ENCODE measurements at places on chromosomes 11 and 22.

GRCh38 chr22:46027211-46028105 lies 50.5 kb upstream of the WNT7B start:
- DNase-seq: peak; percentile 87

- DNase-seq: no peak
Measured at GRCh38 chr11:68641880-68642279, 42.5 kb upstream of the GAL start.

GRCh38 chr11:119779195-119780071 lies 50.4 kb upstream of the NECTIN1 start:
- DNase-seq: no peak

DNA sequence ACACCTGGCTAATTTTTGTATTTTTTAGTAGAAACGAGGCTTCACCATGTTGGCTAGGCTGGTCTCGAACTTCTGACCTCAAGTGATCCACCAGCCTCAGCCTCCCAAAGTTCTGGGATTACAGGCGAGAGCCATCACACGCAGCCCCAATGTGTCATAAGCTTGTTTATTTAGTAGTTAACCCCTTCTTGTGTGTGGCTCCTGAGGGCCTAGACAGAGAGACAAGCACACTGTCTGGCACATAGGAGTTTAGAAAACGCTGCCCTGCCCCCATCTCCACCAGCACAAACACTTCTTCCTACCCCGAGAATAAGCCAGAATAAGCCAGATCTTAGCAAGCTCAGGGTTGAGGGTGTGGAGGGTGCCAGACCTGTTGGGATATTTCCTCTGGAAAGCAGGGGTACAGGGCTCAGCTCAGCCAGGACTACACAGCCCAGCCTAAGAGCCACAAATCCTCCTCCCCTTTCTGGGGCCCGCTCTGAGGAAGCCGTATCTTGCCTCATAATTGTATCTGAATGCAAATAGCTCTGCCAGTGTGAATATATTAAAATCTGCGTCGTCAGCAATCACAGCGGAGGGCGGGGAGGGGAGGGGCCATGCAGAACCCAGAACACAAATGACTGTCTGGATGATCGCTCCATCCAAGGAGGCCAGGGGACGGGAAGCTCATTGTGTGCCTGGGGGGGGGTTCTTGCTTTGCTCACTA lies 247.3 kb downstream of the MN1 start:
- DNase-seq: peak; percentile 56

DNA sequence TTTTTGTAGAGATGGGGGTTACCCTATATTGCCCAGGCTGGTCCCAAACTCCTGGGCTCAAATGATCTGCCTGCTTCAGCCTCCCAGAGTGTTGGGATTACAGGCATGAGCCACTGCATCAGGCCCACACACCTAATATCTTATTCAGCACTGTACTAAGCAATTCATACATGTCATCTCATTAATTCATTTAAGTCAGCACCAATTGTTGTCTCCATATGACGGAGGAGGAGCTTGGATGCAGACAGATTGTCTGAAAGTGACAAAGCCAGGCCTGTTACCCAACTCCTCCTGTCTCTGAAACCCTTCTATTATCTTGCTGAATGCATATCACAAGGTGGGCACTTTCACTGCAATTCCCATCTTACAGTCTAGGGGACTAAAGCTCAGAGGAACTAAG lies 57.5 kb upstream of the ALX4 start:
- DNase-seq: no peak

- DNase-seq: no peak
Measured at GRCh38 chr11:127629200-127629599, 628.6 kb upstream of the KIRREL3 start.

DNA sequence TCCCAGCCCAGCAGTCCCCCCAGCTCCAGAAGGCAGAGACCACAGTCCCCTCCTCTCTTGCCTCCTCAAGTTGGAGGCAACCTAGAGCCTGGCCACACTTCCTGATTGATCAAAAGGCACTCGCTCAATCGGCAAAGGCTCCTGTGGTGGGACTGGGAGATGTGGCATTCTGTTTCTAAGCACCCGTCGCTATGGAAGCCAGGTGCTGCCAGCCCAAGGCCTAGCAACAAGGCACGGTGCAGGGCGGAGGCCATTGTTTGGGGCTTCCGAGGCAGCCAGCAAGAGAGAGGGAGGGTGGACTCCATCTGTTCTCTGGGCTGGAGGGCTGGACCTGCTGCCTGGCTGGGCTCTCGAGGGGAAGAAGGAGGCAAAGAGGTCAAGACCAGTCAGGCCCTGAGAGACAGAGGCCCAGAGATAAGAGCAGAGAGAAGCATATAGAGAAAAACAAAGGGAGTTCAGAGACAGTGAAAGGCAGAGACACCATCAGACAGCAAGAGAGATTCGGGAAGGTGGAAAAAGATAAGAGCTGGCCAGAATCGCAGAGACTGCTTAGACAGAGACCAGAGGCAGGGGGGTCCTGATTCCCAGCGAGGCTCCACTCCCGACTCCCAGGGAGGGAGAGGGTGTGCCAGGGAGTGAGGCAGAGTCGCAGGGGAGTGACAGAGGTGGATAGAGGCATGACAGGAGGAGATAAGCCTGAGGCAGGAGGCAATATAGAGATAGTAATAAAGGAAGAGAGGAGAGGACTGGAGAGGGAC lies 21.2 kb downstream of the PDE2A start:
- DNase-seq: no peak

DNA sequence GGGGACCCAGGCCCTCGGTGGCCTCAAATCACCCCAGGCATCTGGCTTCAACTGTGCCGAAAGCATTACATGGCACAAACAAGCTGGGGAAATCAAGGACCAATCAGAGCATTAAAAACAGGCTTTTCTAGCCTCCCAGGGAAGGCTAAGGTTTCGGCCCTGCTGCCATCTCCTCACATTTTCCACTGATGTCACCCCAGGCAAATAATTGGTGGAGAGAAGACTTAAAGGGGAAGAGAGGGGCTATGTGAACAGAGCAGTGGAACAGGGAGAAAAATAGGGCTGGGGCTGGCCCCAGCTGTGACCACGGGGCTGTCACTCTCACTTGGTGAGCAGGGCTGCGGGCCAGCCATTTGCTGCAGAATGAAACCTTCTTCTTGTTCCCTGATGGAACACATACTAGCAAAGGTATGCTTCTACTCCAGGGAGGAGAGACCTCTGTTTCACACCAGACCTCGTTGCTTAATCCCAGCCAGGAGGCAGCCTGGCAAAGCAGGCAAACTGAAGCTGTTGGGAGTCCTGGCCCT lies 581.3 kb downstream of the SOX6 start:
- DNase-seq: no peak

- DNase-seq: peak; percentile 9
Measured at GRCh38 chr11:8285228-8285627, 21.6 kb upstream of the LMO1 start.

- no peak for DNase-seq
Measured at GRCh38 chr22:49881856-49882255, 28.2 kb downstream of the ZBED4 start.

GRCh38 chr11:118147502-118147901 lies 5.1 kb downstream of the SCN4B start:
- DNase-seq: no peak

GRCh38 chr22:21641417-21641788 lies 699 bp upstream of the SDF2L1 start:
- DNase-seq: peak; percentile 68

DNA sequence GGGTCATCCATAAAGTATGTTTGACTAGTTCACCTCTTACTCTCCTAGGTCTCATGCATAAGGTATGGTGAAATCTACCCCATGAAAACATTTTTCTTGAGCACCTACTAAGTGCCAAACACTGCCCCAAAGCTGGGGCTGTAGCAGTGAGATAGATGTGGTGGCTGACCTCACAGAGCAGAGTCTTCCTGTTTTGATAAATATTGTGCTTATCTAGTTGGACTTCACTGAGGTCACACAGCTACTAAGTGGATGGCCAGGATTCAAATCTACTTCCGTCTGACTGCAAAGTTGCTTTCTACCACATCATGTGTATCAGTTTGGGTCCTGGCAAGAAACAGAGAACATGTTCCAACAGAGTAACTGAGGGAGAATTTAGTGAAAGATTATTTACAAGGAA lies 6.4 kb upstream of the HTATIP2 start:
- DNase-seq: no peak

- DNase-seq: peak; percentile 54
Measured at GRCh38 chr11:116852261-116853031, 15.0 kb upstream of the APOA1 start.

DNA sequence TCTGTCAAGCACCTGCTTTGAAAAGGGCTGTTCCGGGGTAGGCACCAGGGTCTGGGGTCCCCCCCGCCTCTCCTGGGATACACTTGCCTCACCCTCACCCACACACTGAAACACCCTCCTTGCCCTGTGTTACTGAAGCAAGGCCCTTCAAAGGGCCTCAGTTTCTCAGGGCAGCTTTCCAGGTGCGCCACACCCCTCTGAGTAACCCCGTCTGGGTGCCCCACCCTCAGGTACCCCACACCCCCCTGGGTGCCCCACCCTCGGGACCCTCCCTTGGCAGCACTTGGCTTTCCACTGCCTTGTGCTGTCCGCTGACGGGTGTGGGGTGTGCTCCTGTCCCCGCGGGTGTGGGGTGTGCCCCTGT lies 413.6 kb downstream of the TBC1D22A start:
- no peak for DNase-seq

GRCh38 chr22:46058091-46058420 lies 81.1 kb upstream of the WNT7B start:
- no peak for DNase-seq

- DNase-seq: no peak
Measured at GRCh38 chr11:91489989-91490388, 734.6 kb upstream of the FAT3 start.

GRCh38 chr22:35301372-35301874 lies 1.7 kb downstream of the TOM1 start:
- DNase-seq: no peak
